Esophagus squamous epithelium (tissue), 5 donors: ENCODE measurements at places on chromosomes 4 and X.

DNA sequence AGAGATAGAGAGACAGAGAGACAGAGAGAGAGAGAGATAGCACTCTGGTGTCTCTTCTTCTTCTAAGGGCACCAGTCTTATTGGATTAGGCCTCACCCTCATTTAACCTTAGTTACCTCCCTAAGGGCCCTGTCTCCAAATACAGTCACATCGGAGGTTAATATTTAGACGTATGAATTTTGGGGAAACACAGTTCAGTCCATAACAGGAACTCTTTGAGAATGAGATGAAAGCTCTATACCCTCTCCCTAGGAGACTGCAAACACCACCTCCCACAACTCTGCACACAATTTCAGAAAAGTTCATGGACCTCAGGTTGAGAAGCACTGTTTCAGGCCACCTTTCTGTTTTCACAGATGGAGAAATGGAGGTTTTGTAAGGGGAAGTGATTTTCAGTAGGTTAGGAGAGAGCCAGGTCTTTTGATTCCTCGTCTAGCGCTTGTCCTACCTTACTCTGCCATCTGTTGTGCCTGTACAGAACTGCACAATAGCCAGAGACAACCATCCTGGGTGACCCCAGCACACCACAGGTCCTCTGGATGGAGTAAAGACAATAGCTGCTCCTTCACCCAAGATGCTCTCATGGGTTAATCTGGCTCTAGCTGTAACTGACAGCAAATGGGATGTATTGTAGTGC, 16.9 kb upstream of the LOC101059915 start:
- DNase-seq: no peak

DNA sequence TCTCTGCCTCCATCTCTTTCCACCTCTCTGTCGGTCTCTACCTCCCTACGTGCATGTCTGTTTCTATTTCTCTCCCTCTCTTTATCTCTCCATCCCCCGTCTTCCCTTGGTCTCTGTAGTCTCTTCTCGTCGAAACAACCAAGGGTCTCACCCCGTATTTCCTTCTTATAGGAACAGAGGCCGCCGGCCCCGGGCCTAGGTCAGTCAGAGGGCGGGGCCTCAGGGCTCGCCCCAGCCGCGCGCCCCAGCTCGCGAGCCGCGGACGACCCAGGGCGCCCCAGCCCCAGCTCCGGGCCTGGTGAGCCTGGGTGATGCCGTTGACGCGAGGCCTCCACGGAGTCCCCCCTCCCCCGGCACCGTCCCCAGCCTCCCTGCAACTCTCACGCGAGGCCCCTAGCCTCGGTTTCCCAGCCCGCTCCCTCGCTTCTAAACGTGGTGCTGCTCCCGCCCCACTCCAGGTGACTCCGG, 6.6 kb downstream of the TIMM17B start:
- no peak for DNase-seq

- no peak for DNase-seq
These were observed 39.2 kb downstream of the COPS4 start for GRCh38 chr4:83074086-83074704.

GRCh38 chr4:108313546-108314339, 145.0 kb upstream of the LEF1 start:
- no peak for DNase-seq

DNA sequence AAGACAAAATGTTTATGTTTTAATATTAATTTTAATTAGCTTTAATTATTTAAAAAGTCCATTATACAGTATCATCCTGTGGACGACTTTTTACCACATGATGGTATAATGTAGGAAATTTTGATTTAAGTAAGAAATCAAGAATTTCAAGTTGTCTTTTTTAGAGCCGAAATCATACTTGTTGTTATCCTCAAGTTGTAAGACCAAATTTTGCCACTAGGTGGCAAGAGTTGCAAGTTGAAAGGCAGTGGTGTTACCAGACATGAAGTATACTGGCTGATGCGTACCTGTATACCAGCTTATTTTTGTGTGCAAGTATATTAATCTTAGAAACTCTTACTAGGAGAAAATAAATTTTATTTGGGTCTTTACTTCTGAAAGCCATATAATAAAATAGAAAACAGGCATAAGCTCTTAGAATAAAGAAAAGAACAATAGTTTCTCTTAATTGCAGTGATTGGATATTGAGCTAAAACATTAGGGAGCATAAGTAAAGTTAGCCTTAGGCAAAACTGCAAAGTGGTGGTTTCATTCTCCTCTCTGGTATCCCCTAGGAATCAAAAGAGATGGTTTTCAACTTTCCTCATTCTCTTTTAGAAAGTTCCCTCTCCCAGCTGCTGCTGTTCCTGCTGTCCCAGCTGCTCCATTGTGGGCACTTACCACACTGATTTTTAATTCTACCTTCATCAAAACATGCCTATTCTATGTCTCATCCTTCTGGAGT, 118.0 kb upstream of the WDFY3 start:
- no peak for DNase-seq

GRCh38 chr4:69601065-69601464, 38.4 kb downstream of the UGT2A2 start:
- DNase-seq: no peak

- DNase-seq: no peak
These were observed 455 bp upstream of the ABCB7 start for GRCh38 chrX:75156531-75156945.

DNA sequence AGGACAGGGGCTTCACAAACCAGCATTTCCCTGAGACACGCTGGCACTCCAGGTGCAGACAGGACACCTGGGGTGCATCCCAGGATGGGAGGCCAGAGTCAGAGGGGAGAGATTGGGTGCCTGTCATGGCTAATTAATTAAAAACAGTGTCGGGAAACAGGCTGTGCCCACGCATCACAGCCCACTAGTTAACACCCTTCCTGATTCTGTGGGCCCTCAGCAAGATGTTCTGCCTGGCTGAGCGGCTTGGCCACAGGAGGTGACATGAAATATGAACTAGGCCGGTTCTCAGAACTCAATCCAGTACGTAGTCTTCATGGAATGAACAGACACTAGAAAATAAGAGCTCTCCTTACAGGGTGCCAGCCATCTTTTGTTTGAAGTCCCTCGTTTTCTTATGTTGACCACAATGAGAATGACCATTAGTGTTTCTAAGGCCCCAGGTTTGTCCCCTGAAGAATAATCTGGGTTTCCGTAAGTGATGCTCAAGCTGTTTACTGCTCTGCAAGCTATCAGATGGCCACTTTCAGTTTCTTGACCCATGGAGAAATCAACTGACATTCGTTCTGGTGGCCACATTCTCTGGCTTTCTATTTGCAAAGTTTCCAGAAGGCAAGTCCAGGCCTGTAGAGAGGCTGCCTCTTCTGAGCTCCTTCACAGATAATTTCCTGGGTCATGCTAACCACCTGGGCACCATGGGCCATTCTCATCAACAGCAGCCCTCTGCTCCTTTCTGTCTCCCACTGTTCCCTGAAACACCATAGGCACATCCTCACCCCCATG, 72.3 kb downstream of the SLC34A2 start:
- DNase-seq: no peak

GRCh38 chr4:48167538-48168263, 33.7 kb upstream of the TXK start:
- DNase-seq: no peak

DNA sequence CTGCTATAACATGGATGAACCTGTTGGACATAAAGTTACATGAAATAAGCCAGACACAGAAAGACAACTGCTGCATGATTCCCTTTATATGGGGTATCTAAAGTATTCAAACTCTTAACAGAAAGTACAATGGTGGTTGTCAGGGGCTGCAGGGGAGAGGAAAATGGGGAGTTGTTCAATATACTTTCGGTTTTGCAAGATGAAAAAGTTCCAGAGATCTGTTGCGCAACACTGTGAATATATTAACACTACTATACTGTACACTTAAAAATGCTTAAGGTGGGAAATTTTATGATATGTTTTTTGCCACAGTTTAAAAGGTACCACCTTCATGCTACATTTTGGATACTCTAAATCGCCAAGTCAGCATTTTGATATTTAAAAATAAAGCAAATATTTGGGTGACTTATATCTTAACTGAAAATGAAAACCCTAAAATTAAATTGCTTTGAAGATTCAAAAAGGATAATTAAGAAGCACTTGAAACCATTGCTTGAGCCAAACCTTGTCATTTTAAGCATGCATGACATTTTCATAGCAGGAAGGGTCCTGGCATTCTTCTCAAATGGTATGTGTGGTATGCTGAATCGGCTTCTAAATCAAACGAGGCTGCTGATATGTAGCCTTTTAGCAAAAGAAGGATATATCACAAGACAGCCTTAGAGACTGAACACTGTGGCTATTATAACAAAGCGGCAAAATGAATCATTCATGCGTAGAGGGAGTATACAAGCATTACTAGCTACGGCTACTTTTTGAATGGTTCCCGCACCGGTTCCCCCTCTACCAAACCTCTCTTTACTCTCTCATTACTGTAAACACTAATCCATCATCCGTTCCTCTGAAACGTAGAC, 607.1 kb upstream of the DIPK2B start:
- DNase-seq: no peak

- no peak for DNase-seq
These were observed 59.0 kb downstream of the NHS start for GRCh38 chrX:17433965-17434364.

DNA sequence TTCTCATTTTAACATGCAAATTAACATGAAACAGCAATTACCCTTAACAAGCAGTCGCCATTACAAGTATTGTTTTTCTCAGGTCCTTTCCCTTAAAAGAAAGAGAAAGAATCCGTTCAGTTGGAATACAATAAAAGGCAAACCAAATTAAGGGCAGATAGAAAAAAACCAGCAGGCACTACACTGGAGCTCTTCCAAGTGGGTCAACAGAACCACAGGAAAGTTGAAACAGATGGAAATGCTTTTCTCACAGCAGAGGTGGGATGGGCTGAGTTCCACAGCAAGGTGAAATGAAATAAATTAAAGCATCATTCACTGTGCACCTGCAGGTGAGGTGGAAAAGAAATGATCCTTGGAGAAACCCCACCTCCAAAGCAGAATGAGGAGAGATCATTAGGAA, 102.6 kb downstream of the APBB2 start:
- no peak for DNase-seq

DNA sequence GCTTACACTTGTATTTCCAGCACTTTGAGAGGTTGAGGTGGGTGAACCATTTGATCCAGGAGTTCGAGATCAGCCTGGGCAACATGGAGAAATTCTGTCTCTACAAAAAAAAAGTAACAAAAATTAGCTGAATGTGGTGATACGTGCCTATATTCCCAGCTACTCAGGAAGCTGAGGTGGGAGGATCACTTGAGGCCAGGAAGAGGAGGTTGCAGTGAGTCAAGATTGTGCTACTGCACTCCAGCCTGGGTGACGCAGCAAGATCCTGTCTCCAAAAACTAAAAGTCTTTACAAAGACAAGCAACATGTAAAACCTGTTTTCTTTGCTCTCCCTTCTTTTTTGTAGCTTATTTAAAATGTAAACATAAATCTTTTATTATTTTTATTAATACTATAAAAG, 1156.1 kb downstream of the FAT4 start:
- no peak for DNase-seq

DNA sequence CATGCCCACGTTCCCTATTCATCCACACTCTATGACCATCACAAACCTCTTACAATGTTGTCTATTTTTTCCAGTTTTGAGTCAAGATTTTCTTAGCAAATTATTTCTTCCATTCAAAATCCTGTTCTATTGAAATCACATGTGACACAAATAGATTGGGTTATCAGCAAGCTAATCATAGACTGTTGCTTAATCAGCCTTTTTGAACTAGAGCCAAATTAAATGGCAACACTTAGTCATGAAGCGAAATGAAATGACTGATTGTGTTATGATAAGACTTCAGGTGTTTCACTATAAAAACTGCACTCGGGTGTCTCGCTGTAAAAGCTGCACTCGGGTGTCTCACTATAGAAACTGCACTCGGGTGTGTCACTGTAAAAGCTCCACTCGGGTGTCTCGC, 890.0 kb upstream of the FRG1 start:
- no peak for DNase-seq

DNA sequence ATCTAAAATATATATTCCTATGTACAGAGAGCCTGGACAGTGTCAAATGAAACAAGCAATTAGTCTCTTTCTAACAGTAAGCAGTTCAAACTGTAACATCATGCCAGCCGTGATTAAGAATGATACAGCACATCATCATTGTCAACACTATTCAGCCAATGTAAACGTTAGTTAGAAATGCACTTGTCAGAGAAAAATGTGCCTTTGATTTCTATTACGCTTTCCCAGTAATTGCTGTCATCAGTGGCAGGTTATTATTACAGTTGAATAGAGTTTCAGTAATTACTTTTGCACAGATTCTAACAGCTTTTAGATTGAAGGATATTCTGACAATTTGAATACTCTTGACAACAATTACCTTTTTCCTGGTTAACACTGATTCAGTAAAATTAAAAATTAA, 1007.1 kb downstream of the SH3BGRL start:
- DNase-seq: no peak

DNA sequence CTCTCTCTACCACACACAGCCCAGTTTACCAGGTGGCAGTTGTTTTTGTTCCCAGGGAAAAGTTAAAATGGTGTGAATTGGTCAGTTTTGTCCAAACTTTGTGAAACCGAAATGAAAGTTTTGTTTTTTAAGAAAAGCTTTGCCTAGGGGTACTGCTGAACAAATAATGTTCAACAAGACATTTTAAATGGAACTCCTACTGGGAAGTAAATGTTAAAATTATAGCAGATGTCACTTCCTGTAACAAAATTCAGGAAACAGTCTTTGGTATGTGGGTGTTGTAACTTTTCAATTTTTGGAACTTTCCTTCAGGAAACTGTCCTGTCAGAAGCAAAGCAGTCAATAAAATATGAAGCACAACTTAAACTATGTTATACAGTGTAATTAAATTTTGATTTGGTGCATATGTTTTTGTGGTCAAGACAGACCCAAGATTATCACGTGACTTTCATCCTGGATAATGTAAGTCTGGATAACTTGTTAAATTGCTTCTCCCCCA, 79.5 kb downstream of the AFF1 start:
- no peak for DNase-seq

DNA sequence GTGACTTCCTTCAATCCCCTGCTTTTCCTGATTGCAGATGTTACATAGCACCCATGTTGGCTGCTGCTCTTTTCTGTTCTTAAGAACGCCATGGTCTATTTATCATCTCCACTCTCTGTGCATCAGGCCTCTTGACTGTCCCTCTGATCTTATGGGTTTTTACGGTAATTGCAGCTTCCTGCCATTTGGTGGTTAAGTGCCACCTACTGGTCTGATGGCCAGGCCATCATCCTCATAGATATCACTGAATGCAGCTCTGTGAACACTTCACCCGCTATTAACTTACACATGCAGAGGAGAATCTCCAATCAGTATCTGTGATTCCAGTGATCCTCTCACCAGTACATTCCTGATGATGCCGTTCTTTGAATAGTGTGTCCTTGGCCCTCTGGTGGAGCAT, 382.4 kb downstream of the TRAM1L1 start:
- no peak for DNase-seq

- DNase-seq: no peak
These were observed 29.6 kb downstream of the SMARCA1 start for GRCh38 chrX:129493643-129494042.

- DNase-seq: no peak
These were observed 421.2 kb downstream of the TRAM1L1 start for GRCh38 chr4:116664198-116664597.

GRCh38 chrX:114583646-114584374, at the start of gene HTR2C:
TSS of gene HTR2C (plus strand) at chrX:114584086. CDS start at chrX:114726937, 142,851 bp downstream.
- no peak for DNase-seq
